ENCODE measurements at places on chromosomes 2 and 18. TPM values are rescaled to one million over a fixed set of nuclear protein-coding genes. Genes with fewer than 3 reads are reported as not detected.

TUBB6 gene
- 842 TPM for total RNA-seq

TSPYL6 gene
- total RNA-seq, result not detected

SPATS2L gene
- 56.6 TPM for total RNA-seq

PTPRM gene
- total RNA-seq, result 98.0 TPM

UGT1A10 gene
- not detected for total RNA-seq

SUMO1 gene
- total RNA-seq, result 146 TPM

COLEC12 gene
- 30.2 TPM for total RNA-seq

STK17B gene
- 16.1 TPM for total RNA-seq
